DND-41 (cell line): ENCODE measurements at places on chromosomes 7 and 10.
A peak's percentile ranks its signal among the peaks of the same experiment; 100 is the strongest.

DNA sequence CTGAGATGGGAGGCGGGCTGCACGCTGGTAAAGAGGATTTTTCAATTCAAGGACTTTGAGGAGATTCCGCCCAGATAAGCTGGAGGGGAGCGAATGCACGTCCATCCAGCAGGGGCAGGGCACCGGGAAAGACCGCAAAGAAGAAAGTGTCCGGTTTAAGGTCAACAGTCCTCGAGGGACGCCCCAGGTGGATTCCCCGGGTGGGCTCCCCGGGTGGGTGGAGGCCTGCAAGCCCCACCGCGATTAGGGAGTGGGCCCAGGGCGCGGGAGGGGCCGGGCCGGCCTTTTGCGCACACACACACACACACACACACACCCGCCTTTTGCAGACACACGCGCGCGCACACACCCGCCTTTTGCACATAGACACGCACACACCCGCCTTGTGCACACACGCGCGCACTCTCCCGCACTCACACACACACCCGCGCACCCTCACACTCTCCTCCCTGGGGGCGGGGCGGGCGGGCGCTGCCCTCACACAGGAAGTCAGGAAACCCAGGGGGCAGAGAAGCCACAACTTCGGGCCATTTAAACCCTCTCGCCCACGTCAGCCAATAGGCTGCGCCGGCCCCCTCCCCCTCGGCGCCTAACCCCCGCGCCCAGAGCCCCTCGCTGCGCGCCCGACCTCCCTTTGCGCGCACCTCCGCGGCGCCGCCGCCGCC lies 615 bp downstream of the ARHGAP12 start:
- peak; percentile 86 for DNase-seq

- peak; percentile 71 for DNase-seq
Measured at GRCh38 chr10:119079599-119080520, 757 bp downstream of the EIF3A start.

GRCh38 chr7:94980418-94981142 lies 73.2 kb downstream of the PPP1R9A start:
- DNase-seq: no peak

- DNase-seq: no peak
Measured at GRCh38 chr7:104124469-104124868, 83.3 kb downstream of the ORC5 start.

GRCh38 chr10:124997771-124998623 lies 56.1 kb downstream of the ZRANB1 start:
- no peak for DNase-seq

GRCh38 chr7:158811461-158811860 lies 17.8 kb downstream of the ESYT2 start:
- DNase-seq: peak; percentile 50

DNA sequence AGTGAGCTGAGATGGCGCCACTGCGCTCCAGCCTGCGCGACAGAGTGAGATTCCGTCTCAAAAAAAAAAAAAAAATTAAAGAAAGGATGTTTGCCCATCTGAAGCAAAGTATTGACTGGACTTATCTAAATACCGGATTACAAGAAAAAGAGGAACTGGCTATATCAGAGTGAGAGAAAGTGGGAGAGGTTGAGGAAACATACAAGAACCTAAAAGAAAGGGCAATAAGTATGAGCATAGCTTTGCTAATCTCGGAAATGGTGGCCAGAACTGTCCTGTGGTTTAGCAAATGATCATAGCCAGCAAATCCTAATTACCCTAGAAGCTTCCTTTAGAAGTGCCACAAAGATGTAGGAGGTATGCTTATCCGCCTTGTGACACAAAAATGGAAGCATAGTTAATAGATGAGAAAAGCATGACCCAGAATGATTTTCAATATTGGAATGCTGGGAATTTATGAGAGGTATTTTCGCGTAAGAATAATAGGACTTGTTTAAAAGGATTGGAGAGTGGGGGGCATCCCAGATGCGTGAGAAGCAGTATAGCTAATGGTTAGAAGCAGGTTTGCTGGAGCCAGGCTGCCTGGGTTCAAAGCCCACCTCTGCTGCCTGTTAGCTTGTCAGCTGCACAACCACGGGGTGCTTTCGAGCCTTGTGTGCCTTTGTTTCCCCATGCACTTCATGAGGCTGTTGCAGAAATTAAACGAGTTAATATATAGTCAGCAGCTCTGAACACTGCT lies 1.2 kb upstream of the GTPBP4 start:
- DNase-seq: no peak

GRCh38 chr10:128440513-128441160 lies 314.4 kb upstream of the MKI67 start:
- no peak for DNase-seq

GRCh38 chr7:20220921-20221547 lies 3.9 kb upstream of the MACC1 start:
- DNase-seq: no peak

GRCh38 chr7:55094092-55094690 lies 75.4 kb downstream of the EGFR start:
- no peak for DNase-seq
